Mesenchymal stem cell (in vitro differentiated cells and primary cell): ENCODE measurements at places on chromosomes 4 and X.

DNA sequence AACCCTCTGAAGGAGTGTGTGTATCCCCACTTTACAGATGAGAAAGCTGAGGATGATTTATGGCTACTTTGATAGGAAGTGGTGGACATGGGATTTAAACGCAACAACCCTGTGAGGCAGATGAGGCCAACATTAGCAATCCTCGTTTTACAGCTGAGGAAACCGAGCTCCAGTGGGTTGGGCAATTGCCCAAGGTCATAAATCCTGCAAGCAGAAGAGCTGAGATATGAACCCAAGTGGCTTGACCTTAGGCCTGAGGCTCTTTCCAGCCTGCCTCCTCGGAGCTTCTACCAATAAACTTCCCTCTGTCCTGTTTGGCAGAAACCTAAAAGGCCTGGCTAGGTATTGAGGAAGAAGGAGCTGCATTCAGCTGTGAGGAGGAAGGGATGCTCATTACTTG lies 185.5 kb upstream of the RBPJ start:
- DNase-seq = no peak

GRCh38 chrX:3094261-3094660 lies 53.0 kb downstream of the ARSF start:
- no peak for DNase-seq

DNA sequence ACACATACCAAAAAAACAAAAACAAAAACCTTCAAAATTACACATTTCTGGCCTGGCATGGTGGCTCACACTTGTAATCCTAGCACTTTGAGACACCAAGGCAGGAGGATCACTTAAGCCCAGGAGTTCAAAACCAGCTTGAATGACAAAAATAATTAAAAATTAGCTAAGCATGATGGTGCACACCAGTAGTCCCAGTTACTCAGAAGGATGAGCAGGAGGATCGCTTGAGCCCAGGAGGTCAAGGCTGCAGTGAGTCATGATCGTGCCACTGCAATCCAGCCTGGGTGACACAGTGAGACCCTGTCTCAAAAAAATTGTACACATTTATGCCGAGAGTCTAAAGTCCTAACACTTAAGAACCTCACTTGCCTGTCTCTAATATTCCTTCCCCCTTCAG lies 18.3 kb downstream of the SLC39A8 start:
- no peak for DNase-seq

GRCh38 chrX:133639726-133640125 lies 224.4 kb upstream of the GPC4 start:
- no peak for DNase-seq

DNA sequence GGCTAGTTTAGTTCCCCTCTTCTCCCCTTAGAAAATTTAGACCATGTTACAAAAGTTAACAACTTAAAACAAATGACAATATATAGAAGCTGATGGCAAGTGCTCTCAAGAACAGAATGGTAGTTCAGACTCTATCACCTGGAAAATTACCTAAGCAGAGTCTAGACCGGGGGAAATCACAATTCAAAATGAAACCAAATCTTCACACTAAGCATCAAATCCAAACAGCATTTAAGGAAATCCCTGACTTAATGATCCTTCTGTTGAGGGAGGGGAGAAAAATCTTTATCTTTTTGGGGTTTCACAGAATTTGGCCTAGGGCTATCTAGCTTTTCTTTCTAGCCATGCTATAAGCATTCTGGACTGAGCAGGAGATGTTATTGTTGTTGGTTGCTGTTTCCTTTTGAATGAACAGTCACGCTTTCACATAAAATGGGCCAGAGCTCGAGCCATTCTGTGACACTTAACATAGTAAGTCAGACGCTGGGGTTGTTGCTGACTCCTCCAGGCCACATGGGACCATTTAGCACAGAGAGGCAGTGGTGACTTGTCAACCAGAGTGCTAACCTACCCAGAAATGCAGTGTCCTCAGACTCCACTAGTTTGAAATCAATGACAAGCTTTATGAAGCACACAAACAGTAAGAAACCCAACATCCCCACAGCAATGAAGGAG lies 16.0 kb upstream of the LSM6 start:
- DNase-seq = no peak

GRCh38 chr4:113996599-113997177 lies 17.2 kb upstream of the ARSJ start:
- DNase-seq = no peak
